Foreskin fibroblast (primary cell): ENCODE measurements at places on chromosomes 5 and 9.

DNA sequence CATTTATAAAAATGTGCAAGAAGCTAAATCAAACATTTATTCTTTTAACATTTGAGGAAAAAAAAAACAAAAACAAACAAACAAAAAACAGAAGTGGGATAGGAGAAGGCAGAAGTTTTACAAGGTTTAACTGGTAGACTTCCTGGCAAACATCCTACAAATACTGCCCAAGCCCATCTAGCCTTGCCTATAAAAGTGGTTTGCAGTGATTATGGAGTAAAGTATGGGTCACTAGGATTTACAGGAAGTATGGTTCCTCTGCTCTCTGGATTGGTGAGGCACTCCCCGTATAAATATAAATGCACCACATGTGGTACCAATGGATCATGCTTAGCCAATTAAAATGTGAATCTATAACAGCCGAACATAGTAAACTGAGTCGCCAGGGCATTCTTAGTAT is 291.9 kb downstream of the EDIL3 start:
- DNase-seq, result no peak

GRCh38 chr9:101639785-101640665 is 45.3 kb upstream of the PPP3R2 start:
- no peak for DNase-seq

DNA sequence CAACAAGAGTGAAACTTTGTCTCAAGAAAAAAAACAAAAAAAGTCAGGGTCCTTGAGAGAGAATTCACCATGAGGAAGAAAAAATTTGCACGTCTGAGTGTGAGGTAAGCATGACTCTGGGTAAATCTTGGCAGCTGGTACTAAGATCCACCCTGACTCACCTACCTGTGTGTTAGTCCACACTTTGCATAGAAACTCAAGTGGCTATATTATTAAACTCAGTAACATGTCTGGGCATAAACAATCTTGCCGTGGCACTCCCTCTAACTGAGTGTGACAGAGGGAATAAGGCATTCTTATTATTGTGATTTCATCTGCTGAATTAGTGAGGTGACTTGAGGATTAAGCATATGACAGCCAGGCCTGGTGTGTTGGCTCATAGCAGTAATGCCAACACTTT is 259.4 kb upstream of the VLDLR start:
- DNase-seq, result no peak

GRCh38 chr5:178423901-178424809 is 166.0 kb downstream of the COL23A1 start:
- DNase-seq, result no peak

GRCh38 chr9:114911167-114911821 is 19.1 kb downstream of the TNFSF8 start:
- peak; percentile 75 for DNase-seq

GRCh38 chr5:168339109-168339771 is 47.8 kb downstream of the WWC1 start:
- no peak for DNase-seq

DNA sequence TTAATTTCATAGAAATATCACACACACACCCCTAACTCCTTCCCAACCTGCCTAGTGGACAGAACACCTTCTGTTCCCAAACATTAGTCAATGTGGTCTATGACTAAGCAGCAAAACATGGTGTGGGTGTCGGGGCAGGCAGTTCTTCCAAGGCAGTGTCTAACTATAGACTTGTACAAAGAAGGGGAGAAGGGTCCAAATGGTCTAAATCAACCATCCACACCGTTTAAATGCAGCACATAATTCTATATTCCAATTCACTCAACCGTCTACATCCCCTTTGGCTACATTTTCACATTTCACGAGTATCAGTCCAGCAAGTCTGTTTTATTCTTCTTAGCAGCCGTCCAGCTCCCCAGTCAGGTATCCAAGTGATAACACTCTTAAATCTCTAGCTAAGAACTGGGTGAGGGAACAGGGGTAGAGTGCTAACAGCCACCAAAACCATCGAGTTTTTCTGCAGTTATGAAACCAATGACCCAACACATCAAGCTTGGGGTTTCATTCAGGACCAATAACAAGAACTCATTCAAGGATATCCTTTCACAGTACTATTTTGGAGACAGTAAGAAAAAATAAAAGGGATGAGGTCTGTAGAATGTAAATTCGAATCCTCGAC is 3.3 kb downstream of the ZNF608 start:
- peak; percentile 78 for DNase-seq

GRCh38 chr5:100828071-100828897 is 74.8 kb downstream of the ST8SIA4 start:
- DNase-seq, result no peak

- DNase-seq, result no peak
Measured at GRCh38 chr5:2575871-2576270, 175.6 kb downstream of the IRX2 start.

DNA sequence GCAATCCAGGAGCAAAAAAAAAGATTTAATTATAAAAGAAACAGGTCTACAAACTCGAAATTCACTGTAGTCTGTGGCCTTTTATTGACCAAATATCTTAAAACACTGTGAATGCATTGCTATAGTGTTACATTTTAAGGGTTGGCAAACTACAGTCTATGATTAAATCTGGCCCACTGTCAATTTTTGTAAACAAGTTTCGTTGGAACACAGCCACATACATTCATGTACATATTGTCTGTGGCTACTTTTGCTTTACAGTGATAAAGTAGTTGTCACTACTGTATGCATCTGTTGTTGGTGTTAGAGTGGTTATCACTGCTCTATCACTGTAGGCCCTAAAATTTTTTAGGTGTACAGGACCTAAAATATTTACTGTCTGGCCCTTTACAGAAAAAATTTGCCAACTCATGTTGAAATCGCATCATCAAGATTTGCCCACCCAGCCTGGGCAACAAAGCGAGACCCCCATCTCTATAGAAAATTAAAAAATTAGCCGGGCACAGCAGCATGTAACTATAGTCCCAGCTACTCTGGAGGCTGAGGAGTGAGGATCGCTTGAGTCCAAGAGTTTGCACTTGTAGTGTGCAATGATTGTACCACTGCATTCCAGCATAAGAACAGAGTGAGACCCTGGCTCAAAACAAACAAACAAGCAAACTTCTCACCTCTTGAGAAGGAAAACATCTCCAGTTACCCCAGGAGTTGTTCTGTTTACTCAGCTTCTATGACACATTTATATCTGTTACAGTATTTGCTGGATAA is 89.0 kb downstream of the ERBIN start:
- no peak for DNase-seq

DNA sequence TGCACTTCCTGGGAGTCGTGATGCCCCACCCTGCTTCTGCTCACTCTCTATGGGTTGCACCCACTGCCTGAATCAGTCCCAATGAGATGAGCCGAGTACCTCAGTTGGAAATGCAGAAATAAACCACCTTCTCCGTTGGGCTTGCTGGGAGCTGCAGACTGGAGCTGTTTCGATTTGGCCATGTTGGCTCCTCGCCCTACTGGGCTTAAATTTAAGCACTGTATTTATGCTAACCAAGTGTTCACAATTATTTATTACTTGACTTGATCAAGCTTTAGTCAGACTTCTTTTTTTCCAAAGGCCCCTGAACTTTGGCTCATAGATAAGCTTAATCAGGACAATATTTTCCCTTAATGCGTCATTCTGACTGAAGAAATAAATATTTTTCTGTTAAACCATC is 1072.4 kb upstream of the CDH9 start:
- DNase-seq, result no peak

GRCh38 chr5:98941131-98941883 is 12.5 kb upstream of the CHD1 start:
- no peak for DNase-seq

- DNase-seq, result no peak
Measured at GRCh38 chr5:92308679-92309078, 925.6 kb upstream of the ARRDC3 start.

GRCh38 chr9:121604654-121605053 is 46.8 kb upstream of the DAB2IP start:
- DNase-seq, result no peak

GRCh38 chr9:76135902-76136301 is 245.4 kb downstream of the PCSK5 start:
- peak; percentile 3 for DNase-seq

- DNase-seq, result no peak
Measured at GRCh38 chr5:21225223-21226064, 1237.4 kb upstream of the CDH18 start.

- no peak for DNase-seq
Measured at GRCh38 chr9:109328978-109329637, 8.2 kb upstream of the EPB41L4B start.

DNA sequence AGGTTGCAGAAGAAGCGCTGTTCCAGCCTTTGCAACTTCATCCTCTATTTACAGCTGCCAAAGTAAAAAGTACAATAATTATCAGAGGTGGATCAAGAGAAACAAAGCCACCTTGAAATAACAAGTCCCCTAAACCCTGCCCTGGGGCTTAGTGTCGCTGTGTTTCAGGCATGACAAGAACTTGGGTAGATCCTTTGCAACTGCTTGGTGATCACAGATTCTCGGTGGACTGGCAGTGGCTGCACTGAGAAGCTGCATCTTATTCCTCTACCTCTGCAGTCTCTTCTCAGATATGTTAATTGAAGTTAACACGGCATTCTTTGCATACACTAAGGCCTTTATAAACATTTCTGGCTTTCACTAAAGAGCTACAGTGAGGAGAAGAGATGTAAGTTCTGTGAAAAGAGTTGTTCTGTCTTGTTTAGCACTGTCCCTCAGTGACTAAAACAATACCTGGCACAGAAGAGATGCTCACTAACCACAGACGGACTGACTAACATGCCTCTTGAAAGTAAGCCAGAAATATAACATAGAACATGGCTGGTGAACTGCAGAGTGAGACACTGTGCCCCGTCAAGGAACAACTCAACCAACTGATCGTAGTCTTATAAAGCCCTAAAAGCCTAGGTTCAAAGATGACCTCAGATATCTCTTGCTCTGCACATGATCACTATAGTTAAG is 144.2 kb downstream of the MLLT3 start:
- peak; percentile 23 for DNase-seq

GRCh38 chr9:93022721-93023520 is 35.6 kb upstream of the SUSD3 start:
- DNase-seq, result no peak

- no peak for DNase-seq
Measured at GRCh38 chr9:82797534-82797933, 265.4 kb downstream of the RASEF start.

- DNase-seq, result no peak
Measured at GRCh38 chr5:168020542-168021294, 270.7 kb upstream of the WWC1 start.

DNA sequence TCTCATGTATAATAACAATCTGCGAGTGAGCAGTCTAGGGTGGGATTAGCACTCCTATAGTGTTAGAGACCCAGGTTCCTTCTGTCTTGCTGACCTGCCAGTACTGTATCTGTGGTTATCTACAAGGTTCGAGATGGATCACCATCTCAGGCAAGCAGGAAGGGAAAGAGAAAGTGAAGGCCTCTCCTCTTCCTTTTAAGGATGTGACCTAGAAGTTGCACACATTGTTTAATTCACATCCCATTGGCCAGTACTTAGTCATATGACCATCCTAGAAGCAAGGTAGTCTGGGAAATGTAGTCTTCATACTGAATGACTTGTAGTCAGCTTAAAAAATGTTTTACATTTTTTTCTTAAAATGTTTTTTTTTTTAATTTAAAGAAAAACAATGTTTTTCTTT is 168.6 kb downstream of the CARTPT start:
- peak; percentile 84 for DNase-seq

GRCh38 chr5:133432956-133433532 is 179.3 kb downstream of the FSTL4 start:
- DNase-seq, result no peak

GRCh38 chr5:106755789-106756188 is 914.9 kb downstream of the EFNA5 start:
- DNase-seq, result no peak

GRCh38 chr5:154860123-154860522 is 1.7 kb downstream of the CNOT8 start:
- DNase-seq, result peak; percentile 76

DNA sequence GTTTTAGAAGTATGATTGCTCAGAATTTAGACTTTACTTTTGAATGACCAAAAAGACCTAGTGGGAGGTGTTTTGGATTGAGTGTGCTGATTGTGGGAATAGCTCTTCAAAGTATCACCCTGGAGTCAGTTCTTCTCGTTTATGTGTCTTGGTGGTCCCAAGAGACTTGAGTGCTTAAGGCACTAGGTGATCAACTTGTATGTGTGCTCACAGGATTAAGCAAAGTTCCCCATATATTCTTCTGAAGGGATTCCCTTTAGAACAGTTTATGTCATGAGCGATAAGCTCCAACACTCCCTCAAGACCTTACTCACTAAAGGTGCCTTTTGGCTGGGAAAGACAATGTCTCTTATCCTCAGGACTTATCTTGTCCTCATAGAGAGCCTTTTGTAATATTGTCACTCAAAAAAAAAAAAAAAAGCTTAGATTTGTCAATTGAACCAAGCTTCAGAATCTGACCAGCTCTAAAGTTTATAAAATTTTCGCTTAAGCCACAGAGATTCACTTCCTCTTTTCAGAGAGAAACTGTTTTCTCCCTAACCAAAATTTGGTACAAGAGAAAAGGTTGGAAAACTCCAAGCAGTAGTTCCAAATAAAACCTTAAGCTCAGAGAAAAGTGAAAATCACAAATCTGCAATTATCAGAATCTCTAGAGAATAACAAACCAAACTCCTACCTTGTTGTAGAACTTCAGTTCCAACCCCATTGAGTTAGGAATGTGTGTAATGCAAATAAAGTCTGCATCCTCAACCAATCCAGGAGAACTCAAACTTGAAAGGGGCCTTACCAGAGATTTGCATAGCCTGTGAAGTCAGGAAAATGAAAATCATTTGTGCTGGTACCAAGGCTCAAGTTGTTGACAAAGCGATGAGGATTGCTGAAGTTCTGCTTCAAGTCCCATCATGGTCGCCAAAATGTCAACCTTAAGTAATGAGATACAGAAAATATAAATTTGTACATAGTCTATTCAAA is 40.0 kb upstream of the PDZD2 start:
- no peak for DNase-seq

GRCh38 chr5:19619571-19619970 is 368.4 kb downstream of the CDH18 start:
- no peak for DNase-seq

DNA sequence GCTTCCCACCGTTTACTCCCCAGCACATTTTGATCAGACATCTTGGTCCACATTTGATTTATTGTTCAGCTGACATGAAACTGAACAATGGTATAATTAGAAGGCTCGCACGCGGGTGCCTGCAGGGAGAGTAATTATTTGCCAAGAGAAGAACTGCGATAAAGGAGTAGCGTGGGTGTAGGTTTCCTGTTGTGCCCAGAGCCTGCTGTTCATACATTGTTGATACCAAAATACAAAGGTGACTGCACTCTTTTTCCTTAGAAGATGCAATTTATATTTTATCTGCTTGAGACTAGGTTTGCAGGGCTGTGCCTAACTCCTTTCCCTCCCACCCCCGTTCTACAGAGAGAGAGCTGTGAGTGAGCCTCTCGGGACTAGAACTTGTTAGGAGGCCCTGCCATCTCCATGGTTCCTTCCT is 241.8 kb upstream of the MSX2 start:
- DNase-seq, result no peak
